Left ventricle myocardium inferior (tissue), 1 donor: ENCODE measurements at places on chromosomes 12 and 14.

- DNase-seq: no peak
Observed at GRCh38 chr12:131487388-131488124, 223.3 kb upstream of the SFSWAP start.

GRCh38 chr14:68616221-68616902 lies 176.5 kb downstream of the ZFP36L1 start:
- no peak for DNase-seq

DNA sequence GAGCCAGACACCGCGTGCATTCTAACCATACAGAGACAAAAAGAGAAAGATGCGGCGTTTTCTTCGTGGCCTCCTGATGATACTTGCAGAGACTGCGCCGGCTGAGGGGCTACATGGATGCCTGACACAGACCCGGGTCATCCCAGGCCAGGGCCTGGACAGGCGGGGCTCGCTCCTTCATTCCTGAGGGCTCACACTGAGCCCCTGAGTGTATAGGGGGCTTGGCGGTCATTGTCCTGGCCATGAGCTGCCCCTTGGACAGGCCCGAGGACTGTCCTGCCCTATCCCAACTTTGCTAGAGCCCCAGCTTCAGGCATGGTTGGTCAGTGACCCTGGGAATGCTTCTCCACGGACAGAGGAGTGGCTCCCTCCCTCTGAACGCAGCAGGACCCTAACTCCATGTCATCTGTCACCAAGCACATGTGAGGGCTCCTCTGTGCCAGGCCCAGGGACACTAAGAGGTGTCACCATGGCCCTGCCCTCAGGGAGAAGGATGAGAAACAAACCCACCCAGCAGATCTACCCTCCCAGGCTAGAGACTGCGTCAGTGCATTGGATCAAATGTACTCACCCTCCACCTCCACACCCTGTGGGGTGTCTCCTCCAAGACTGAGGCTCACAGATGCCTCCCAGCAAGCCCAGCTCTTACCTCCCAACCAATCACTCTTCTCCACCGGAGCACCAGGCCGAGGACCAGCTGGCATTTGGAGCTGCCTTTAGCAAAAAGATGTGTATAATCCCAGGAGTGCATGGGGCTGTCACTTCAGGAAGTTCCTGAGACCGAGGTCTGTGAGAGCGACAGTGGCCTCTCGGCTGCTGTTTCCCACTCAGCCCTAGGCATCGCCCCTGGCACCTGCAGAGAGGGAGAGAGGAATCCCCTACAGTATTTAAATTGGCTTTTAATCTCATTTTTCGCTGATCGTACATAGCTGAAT lies 102.7 kb downstream of the DICER1 start:
- DNase-seq: no peak

GRCh38 chr12:100842156-100842555 lies 47.6 kb downstream of the ANO4 start:
- DNase-seq: no peak

- DNase-seq: peak; percentile 39
Observed at GRCh38 chr12:113162102-113163029, 12.8 kb downstream of the CFAP73 start.

DNA sequence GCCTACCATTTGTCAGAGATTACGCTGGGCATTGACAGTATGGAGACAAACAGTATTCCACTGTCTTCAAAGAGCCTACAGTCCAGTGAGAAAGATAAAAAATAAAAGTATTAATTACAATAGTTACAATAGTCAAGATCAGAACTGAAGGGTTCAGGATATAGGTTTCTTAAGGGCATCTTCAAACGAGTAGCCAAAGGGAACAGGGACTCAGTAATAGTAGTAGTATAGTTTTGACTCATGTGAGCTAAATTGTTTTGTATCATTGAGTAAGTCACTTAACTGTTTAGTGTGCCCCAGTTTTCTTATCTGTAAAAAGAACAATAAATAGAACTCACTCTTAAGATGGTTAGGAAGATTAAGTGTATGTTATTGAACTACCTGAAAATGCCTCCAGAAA lies 123.6 kb downstream of the METTL25 start:
- no peak for DNase-seq

- no peak for DNase-seq
Observed at GRCh38 chr14:87264272-87264785, 728.7 kb downstream of the GALC start.

DNA sequence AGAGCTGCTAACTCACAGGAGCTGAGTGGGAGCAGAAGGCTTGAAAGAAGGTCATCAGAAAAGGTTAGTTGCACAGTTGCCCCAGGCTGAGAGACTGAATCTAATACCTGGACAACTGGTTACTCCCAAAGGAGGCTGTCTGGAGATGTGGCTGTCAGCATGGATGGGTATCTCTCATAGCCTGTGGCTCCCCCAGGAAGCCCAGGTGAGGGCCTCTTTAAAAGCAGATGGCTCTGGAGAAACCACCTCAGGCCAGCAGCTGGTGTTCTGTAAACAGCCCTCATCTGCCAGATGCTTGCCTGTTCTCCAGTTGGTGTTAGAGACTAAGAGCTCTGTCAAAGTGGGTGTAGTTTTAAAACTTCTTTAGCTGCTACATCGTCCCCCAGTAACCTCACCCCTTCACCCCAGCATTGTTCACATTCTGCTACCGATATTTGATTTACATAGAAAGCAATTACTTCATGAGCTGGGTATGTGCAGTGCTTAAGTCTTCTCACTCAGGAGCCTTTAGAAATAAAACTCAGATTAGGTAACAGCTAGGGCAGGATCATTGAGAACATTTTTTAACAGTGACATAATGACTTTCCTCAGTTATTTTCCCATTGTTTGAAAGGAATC lies 25.8 kb downstream of the DACT1 start:
- no peak for DNase-seq

DNA sequence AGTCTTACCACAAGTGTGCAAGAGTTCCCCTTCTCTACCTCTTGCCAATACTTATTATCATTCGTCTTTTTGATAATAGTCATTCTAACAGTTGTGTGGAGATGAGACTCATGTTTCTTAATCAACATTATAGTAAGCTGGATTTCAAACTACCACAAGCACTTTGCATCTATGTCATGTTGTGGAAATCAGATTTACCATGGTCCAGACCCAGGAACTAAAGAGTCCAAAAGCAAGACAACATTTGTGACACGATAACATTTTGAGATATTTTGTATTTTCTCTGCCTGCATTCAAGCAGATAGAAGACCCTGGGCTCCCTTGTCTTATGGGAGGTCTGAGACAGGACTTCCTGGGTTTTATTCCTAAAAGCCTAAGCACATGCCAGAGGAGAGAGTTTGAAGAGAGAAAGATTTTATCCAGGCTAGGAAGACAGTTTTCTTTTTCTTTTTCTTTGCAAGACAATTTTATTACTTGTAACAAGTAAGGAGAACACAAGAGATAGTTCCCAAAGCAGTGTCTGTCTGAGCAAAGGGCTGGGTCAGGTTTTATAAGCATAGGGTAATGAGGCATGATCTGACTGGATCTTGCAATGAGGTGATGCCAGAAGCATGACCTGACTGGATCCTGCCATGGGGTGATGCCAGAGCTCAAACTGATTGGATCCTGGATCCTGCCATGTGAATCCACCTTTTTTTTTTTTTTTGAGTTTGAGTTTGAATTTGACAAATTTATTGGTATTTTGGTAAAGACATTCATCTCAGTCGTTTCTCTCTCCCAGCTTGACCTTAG lies 180.5 kb upstream of the HMGA2 start:
- no peak for DNase-seq

DNA sequence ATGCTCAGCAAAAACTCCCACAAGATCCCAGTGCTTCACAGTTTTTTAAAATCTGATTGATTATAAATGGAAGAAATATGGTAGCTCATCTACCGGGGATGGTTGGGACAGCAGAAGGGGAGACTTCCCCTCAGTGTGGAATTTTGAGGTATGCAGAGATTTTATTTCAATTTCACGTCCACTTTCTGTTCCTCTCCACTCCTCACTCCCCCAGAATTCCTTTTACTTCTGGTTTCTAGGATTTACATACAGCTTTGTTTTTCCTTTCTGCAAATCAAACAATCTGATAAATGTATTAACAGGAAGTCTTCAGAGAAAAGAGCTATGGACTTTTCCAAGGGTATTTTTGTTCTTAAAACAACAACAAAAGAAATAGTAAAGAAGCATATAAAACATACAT lies 181.5 kb upstream of the ARHGAP5 start:
- no peak for DNase-seq
